ENCODE measurements at places on chromosomes 12 and 14.
A peak's percentile ranks its signal among the peaks of the same experiment; 100 is the strongest.

- peak; percentile 86 for DNase-seq
These were observed 344 bp downstream of the LPAR5 start for GRCh38 chr12:6635375-6635855.

DNA sequence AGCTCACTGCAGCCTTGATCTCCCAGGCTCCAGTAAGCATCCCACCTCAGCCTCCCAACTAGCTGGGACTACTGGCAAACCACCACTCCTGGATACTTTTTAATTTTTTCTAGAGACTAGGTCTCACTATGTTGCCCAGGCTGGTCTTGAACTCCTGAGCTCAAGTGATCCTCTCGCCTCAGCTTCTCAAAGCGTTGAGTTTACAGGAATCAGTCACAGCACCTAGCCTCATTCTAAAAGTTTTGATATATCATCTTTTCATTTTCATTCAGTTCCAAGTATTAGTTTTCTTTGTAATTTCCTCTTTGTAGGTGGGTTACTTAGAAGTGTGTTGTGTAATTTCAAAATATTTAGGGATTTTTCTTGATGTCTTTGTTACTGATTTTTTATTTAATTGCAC lies 9.6 kb downstream of the CBX5 start:
- DNase-seq = no peak

DNA sequence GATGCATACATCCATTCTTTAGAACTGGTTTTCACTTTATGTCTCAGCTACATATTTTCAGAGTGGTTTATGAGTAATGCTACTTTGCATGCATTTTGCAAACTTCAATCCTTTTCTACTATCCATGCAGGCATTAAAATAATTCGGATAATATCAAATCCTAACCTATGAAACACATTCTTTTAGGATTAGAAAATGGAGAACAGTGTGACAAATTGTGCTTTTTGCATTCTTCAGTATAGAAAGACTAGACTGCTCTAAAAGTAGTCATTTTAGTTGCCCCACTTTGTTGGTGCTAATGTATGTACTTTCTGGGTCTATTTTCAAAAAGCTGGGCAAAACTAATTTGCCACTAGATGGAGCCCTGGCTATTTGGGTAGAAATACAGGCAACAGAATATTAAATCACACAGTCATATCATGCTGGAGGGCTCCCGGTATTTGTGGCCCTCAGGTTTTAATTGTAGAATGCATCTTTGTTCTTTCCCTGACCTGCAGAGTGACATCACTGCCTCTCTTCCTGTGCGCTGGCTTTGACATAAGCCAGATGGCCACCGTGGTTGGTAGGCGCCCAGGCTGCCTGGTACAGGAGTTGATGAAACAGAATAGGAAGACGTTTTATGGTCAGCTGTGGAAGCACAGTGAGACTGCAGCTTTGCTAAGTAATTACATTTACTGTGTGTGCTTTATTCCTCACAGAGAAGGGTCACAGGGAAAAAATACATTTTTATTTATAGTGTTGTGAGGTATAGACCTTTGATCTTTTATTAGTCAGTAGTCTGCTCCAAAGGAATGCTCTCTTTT lies 28.1 kb downstream of the MSRB3 start:
- peak; percentile 27 for DNase-seq

DNA sequence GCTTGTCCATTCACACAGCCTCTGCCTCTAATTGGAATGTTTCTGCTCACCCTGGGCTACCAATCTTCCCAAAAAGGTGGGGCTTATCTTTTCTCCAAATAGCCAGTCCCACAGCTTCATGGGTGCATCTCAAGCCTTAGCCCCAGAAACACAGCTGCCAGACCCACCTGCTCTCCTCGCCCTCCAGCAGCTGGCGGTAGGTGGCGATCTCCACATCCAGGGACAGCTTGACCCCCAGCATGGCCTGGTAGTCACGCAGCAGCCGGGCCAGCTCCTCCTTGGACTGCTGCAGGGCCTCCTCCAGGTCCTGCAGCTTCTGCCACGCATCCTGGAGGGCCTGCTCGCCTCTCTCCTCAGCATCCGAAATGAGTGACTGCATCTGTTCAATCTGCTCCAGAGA lies 11.1 kb downstream of the KRT77 start:
- peak; percentile 25 for DNase-seq

DNA sequence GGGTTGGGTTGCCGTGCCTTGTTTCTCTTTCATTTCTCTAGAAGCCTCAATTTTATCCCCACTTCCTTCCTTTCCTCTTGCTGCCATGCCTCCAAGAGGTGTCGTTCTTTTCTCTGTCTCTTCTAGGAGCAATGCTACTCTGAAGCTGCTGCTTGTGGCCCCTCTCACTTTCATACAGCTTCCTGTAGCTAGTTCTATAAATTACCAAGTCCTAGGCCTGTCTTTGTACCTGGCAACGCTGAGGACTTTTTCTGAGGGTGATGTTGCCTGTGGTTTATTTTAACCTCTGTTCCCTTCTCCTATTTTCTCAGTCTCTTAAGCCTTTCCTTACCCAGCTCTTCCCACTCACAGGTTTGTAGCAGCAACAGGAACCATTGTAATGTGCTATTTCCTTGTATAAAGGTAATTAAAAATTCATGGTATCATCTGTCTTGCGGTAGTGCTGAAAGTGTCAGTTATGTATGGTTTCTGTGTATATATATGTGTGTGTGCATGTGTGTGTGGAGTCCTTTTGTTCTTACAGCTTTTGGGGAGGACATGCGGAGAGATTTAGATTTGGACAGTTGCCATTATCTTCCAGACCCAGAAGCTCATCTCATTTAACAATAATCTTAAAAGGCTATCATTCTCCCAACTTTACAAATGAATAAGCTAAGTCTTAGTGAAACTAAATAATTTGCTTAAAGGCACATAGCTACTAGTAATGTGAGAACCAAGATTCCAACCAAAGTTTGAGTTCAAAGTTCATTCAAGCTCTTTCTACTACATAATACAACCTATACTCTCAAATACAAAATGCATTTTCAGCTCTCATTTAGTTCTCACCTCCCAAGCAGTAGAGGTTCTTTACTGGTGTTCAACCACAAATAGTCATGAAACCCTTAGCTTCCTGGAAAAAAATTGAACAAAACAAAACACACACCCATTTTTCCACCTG lies 43.8 kb downstream of the DDHD1 start:
- DNase-seq = peak; percentile 43

DNA sequence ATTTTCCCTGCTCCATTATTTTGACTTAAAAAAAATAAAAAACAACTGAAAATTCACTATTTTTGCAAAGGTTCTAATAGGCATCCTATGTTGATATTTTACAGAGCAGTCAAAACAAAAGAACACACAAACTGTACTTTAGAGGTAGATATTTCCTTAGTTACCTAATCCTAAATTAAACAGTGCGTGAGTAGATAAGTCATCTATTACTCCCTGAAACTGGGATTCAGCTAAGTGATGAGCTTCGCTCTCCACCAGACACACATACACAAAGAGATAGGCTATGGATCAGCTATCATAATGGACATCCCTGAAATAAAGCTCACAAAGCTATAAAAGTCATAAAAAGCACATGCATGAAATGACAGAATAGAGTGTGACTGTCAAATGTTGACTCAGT lies 398.7 kb downstream of the SOX5 start:
- DNase-seq = no peak

Data from OCI-LY7 (cell line).